ENCODE measurements at places on chromosomes 1 and 21.

- no peak for DNase-seq
These were observed 37.3 kb upstream of the ACTL8 start for GRCh38 chr1:17717594-17718535.

DNA sequence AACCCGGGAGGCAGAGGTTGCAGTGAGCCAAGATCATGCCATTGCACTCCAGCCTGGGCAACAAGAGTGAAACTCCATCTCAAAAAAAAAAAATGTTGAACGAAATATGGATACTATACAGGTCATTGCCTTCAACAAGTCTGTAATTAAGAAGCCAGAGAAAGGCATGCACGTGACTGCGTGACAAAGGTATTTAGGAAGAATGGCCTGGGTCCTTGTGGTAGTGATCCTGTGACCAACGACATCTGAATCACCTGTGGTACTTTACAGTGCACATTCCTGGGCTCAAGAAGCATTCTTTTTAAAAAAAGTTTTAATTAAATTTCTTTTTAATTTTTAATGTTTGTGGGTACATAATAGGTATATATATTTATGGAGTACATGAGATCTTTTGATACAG lies 115.0 kb downstream of the GREM2 start:
- DNase-seq: no peak

- no peak for DNase-seq
These were observed 5.2 kb upstream of the RERE start for GRCh38 chr1:8822373-8823294.

DNA sequence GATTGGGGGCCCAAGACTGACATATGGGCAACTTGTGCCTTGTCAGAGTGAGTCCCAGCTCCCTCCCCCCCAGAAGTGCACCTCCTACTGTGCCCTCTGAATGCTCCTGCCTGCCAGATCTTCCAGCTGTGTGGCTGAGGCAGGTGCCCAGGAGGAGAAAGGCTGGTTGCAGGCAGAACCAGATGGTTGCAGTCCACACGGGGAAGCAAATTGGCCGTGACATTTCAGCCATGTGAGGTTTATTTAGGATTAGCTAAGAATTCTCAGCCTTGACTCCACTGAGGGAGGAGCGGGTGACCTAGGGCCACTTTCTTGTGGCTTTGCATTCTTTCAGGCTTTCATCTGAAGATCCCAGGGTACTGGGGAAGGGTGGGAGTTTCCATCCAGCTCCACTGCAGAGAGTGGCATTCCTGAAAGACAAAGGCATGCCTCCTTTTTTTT lies 33.8 kb downstream of the PEX14 start:
- DNase-seq: no peak

DNA sequence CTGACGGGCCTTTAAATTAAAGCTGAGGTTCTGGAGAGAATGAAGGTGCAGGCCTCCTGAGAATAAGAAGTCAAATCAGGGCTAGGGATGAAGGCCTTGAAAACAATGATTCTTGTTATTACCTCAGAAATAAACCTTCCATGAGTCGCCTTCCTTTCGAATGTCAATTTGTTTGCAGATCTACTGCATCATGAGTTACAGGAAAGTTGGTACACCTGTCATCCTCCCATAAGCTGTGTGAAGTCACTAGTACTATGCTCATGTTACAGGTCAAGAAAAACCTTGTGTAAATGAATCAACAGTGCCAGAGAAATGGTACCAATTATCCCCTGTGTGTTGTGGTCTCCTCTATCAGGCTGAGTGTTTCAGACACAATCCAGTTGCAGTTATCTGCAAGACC lies 281.2 kb upstream of the PLXNA2 start:
- DNase-seq: no peak

- no peak for DNase-seq
These were observed 11.0 kb downstream of the YIPF1 start for GRCh38 chr1:53878492-53879105.

Measured in GM18507 (cell line).